ENCODE measurements at places on chromosomes 16 and 17. TPM values are rescaled to one million over a fixed set of nuclear protein-coding genes. Genes with fewer than 3 reads are reported as not detected.

The NEUROD2 gene
- not detected for polyA plus RNA-seq

The KRTAP1-5 gene
- polyA plus RNA-seq, result not detected

The ITGB3 gene
- 5.1 TPM for polyA plus RNA-seq

The ALOXE3 gene
- not detected for polyA plus RNA-seq

The APRT gene
- 389 TPM for polyA plus RNA-seq

The DUS1L gene
- polyA plus RNA-seq, result 86.5 TPM

The DPEP1 gene
- not detected for polyA plus RNA-seq

The TM4SF5 gene
- polyA plus RNA-seq, result not detected

The MYL11 gene
- not detected for polyA plus RNA-seq

The OR2C1 gene
- 0.20 TPM for polyA plus RNA-seq

The KRT15 gene
- polyA plus RNA-seq, result not detected

The PLLP gene
- polyA plus RNA-seq, result 0.68 TPM

DNA sequence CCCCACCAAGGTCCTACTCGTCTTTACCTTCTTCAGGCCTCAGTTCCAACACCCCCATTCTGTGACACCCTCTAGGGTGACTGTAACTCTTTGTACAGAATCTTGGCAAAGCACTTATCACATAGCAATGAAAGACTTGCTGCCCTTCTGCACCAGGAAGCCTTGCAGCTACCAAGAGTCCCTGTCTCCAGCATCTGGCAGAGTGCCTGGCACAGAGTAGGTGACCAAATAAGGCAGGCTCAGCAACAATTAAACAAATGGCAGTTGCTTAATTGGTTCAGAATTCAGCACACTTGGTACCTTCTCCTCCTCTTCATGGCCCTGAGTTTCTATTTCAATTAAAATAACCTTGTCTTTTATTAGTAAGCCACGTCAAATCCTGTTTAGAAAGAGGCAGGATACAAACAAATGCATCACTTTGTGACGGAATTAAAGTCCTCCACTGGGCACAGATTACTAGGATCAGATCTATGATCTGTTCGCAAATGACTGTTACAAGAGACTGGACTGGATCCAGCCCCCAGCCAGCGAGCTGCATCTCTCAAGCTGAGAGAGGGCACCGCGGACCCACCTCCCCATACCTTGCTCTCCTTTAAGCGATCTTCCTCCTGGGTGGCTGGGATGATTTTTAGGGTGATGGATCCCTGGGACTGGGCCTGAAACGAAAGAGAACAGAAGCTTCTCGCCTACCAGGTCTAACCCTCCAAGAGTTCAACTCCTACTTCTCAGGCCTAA lies 9.4 kb downstream of the MPP3 start:
- H3K27me3 ChIP-seq, result peaks cover 14% of the 10 kb centered on the region
- DNase-seq, result no peak
- no peaks in the 10 kb centered on the region for H3K4me1 ChIP-seq
- no peaks in the 10 kb centered on the region for H3K36me3 ChIP-seq
- H3K4me3 ChIP-seq, result no peak overlapping the region
- no peak overlapping the region for H3K27ac ChIP-seq

- no peak overlapping the region for H3K27ac ChIP-seq
- peaks cover 4% of the 10 kb centered on the region for H3K36me3 ChIP-seq
- H3K4me3 ChIP-seq, result no peak overlapping the region
- peaks cover 10% of the 10 kb centered on the region for H3K4me1 ChIP-seq
- DNase-seq, result no peak
These were observed 43.9 kb downstream of the PITPNC1 start for GRCh38 chr17:67420994-67421393.

GRCh38 chr17:50443505-50443974 lies 17.5 kb downstream of the ACSF2 start:
- peaks cover 10% of the 10 kb centered on the region for H3K4me1 ChIP-seq
- no peak for DNase-seq
- no peak overlapping the region for H3K4me3 ChIP-seq
- no peak overlapping the region for H3K27ac ChIP-seq
- no peaks in the 10 kb centered on the region for H3K27me3 ChIP-seq

- peaks cover 22% of the 10 kb centered on the region for H3K4me1 ChIP-seq
- no peak for DNase-seq
- H3K4me3 ChIP-seq, result no peak overlapping the region
These were observed 3.1 kb upstream of the FAM117A start for GRCh38 chr17:49766918-49767530.

DNA sequence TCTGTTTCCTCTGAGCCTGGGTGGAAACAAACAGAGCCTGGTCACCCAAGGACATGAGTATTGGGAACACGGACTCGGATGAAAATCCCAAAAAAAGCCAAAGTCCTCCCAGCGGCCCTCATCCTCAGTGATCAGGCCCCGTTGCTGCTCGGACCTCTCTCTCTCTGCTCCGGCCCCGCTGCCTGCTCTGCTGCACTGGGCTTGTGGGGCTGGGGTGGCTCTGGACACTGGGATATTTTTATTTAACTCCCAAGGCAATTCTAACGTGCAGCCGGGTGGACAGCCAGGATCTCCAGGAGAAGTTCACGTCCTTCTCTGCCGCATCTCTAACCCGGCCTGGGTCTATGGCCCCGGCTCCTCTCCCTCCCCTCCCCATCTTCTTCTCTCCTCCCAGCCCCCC lies 280.9 kb upstream of the TNRC6C start:
- no peak overlapping the region for H3K27ac ChIP-seq
- H3K4me3 ChIP-seq, result no peak overlapping the region
- no peak for DNase-seq
- no peaks in the 10 kb centered on the region for H3K4me1 ChIP-seq
- H3K27me3 ChIP-seq, result peaks cover 17% of the 10 kb centered on the region
- peaks cover 7% of the 10 kb centered on the region for H3K36me3 ChIP-seq

DNA sequence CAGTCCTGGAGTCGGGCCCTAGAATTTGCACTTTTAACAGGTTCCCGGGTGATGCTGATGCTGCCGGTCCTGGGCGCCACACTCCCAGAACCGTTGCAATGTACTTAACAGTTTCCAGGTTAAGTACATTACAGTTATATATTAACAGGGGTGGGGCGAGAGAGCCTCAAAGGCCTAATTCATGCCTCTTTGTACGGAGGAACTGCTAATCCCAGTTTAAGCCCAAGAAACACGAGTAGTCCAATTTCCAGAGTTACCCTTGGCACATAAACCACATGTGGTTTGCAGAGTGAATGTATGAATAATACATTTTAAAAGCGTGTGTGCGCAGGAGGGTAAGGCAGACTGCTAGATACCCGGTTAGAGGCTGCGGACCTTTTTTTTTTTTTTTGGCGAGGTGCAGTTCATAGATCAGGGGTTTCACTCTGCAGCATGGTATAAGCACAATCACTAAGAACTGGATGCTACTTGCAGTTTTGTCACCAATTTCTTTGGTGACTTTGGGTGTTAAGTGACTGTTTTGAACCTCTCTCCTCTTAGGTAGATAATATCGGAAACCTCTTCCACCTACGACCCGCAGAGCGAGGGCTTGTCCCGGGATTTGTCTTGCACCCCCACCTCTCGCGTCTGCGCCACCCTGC lies 713 bp downstream of the COX11 start:
- H3K36me3 ChIP-seq, result no peaks in the 10 kb centered on the region
- no peak overlapping the region for H3K4me3 ChIP-seq
- H3K27me3 ChIP-seq, result no peaks in the 10 kb centered on the region
- no peak for DNase-seq
- peaks cover 6% of the 10 kb centered on the region for H3K4me1 ChIP-seq
- H3K27ac ChIP-seq, result no peak overlapping the region

GRCh38 chr16:51405361-51405760 lies 254.3 kb upstream of the SALL1 start:
- DNase-seq, result no peak
- H3K4me1 ChIP-seq, result no peaks in the 10 kb centered on the region
- H3K27ac ChIP-seq, result no peak overlapping the region
- no peak overlapping the region for H3K4me3 ChIP-seq
- H3K27me3 ChIP-seq, result no peaks in the 10 kb centered on the region

- no peak for DNase-seq
- H3K4me1 ChIP-seq, result no peaks in the 10 kb centered on the region
- no peak overlapping the region for H3K4me3 ChIP-seq
- no peak overlapping the region for H3K27ac ChIP-seq
- H3K27me3 ChIP-seq, result peaks cover 13% of the 10 kb centered on the region
These were observed 240.8 kb upstream of the TOX3 start for GRCh38 chr16:52787709-52788108.

- no peaks in the 10 kb centered on the region for H3K27me3 ChIP-seq
- no peak overlapping the region for H3K4me3 ChIP-seq
- H3K36me3 ChIP-seq, result peaks cover 6% of the 10 kb centered on the region
- H3K4me1 ChIP-seq, result peaks cover 5% of the 10 kb centered on the region
These were observed 20.1 kb downstream of the CMC2 start for GRCh38 chr16:80986557-80986956.

DNA sequence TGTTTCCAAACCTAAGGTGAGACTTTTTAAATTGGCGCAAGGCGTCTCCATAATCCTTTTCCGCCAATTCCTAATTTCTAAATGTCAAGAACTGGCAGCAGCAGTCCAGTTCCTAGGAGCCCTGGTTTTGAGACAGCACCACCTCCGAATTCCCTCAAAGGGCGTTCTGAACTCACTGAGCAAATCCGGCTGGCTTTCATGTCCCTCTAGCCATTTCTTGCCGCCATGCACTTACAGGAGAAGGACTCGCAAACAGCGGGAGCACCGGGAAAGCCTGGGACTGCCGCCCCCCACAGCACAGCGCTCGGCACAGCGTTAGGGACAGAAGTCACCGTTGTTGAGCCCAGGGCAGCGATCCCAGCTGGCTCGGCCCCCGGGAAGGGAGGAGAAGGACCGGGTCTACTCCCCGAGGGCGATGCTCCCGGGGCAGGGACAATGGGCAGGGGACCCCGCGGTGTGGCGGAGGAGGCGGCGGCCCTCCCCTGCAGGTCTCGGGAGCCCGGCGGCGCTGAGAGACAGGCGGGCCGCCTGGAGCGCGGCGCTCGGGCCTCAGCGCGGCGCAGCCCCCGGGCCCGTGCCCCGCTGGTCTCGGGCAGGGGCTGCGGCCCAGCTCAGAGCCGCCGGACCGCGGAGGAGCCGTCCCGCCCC lies 545 bp downstream of the ARHGAP17 start:
- H3K27me3 ChIP-seq, result no peaks in the 10 kb centered on the region
- peak overlapping the region; percentile 93 for H3K27ac ChIP-seq
- peaks cover 31% of the 10 kb centered on the region for H3K36me3 ChIP-seq
- DNase-seq, result no peak
- H3K4me3 ChIP-seq, result peak overlapping the region; percentile 88
- peaks cover 70% of the 10 kb centered on the region for H3K4me1 ChIP-seq

GRCh38 chr16:67499106-67499505 lies 15.8 kb upstream of the AGRP start:
- H3K4me3 ChIP-seq, result no peak overlapping the region
- H3K27ac ChIP-seq, result peak overlapping the region; percentile 26
- H3K36me3 ChIP-seq, result no peaks in the 10 kb centered on the region
- H3K27me3 ChIP-seq, result no peaks in the 10 kb centered on the region
- DNase-seq, result no peak

GRCh38 chr16:87836844-87837581 lies 32.3 kb downstream of the SLC7A5 start:
- no peak overlapping the region for H3K4me3 ChIP-seq
- H3K27ac ChIP-seq, result no peak overlapping the region
- H3K4me1 ChIP-seq, result peaks cover 12% of the 10 kb centered on the region
- no peak for DNase-seq
- no peaks in the 10 kb centered on the region for H3K36me3 ChIP-seq
- no peaks in the 10 kb centered on the region for H3K27me3 ChIP-seq

DNA sequence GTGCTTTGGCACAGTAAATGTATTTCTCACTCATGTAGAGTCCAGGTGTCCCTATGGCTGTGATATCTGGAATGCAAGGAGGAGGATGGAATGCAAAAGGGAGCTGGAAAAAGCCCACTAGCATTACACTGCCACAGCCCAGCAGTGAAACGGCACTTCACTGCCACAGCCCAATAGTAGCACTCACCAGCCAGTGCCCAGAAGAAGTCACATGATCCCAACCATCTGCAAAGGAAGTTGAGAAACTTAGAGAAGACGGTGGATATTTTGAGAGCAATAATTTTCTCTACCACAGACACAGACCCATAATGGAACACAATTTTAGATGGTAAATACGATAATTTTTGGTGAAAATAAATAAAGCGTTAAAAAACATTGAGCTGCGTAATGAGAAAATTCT lies 51.8 kb downstream of the C16orf82 start:
- peaks cover 26% of the 10 kb centered on the region for H3K4me1 ChIP-seq
- no peak overlapping the region for H3K27ac ChIP-seq
- no peak overlapping the region for H3K4me3 ChIP-seq
- H3K36me3 ChIP-seq, result peaks cover 13% of the 10 kb centered on the region
- DNase-seq, result no peak

DNA sequence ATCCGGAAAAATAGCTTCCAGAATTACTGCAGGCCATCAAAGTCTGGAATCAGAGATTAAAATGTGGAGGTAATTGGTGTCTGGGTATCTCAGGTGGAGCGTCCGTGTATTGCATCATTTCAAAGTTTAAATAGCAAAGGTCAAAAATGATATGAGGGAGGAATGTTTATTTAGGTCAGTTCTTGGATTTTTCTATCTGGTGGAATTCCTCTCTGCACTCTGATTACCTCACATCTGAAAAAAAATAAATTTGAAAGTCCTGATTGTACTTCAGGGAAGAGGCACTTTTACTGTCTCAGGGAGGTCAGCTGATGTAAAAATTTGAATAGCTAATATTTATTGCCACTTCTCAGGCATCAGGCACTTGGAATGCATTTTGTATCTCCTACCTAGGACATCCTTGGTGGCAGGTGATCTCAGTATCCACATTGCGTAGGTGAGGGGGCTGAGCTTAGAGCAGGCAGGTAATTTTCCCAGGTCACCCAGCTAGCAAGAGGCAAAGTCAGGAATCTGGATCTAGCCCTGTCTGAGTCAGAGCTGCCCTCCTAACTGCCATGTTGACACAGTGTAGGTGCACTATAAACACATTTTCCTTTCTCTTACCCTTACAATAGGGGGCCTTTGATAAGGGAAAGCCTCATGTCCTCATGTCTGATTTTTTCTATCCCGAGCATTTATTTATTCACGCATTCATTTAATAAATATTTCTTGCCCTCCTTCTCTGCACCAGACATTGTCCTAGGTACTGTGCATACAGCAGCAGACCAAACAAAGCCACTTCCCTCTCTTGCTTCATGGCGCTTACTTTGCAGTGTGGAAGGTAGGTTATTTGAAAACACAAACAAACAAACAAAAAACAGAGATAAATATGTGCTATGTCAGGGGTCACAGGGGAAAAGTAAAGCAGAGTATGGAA lies 454.3 kb downstream of the HAPSTR1 start:
- H3K4me1 ChIP-seq, result no peaks in the 10 kb centered on the region
- DNase-seq, result no peak

GRCh38 chr17:33816842-33817617 lies 438.1 kb upstream of the CCL2 start:
- H3K4me1 ChIP-seq, result no peaks in the 10 kb centered on the region
- no peak overlapping the region for H3K4me3 ChIP-seq
- H3K27me3 ChIP-seq, result peaks cover 10% of the 10 kb centered on the region
- DNase-seq, result no peak
- H3K27ac ChIP-seq, result no peak overlapping the region

Measured in naive B cell (primary cell).